Stimulated activated CD4-positive, alpha-beta T cell treated with anti-CD3 and anti-CD28 coated beads, Interleukin-12 subunit alpha, Interleukin-12 subunit beta, amount 100 ng/mL, for 4 hours (primary cell): ENCODE measurements at places on chromosomes 1 and 21.

DNA sequence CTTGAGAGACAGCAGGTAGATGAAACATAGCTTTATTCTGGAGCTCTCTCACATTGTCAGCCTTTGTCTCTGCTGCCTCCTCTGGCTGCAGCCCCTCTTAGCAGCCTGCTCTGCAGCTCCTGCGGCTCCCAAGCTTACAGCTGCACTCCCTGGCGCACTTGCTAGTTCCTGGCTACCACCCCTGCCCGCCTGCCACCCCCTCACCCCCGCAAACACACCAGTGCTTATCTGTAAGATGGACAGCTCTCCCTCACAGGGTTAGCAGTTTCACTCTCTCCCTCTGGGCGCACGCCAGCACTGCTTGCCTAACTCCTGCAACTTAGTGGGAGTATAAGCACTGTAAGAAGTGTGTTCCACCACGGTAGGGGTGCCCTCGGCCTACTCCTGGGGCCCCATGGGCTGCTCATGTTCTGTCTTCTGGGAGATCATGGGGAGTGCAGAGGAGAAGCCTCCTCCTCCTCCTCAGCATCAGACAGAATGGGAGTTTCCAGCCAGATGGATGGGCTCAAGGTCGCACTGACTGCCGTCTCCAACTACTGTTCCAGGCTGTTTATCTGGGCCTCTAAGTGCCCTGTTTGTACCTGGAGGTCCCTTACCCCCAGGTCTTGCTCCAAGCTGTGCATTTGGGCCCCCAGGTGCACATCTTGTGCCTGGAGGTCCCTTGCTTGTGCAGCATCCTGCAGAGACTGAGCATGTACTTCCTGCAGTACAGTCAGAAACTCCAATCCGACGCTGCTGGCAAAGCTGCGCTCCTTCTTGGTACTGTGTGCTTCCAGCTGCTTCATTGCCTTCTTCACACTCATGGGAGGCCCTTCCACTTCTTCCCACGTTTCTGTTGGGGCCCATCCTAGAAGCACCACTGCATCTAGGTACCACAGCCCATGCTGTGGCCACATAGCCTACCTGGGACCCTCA, 1388.1 kb downstream of the AMY1C start:
- no peak for DNase-seq

GRCh38 chr1:33127001-33127823, 46.3 kb downstream of the AZIN2 start:
- peak; percentile 97 for DNase-seq

- DNase-seq, result no peak
Measured at GRCh38 chr1:195894411-195894810, 713.8 kb downstream of the KCNT2 start.

- DNase-seq, result no peak
Measured at GRCh38 chr1:34163792-34164731, 968 bp downstream of the CSMD2 start.

DNA sequence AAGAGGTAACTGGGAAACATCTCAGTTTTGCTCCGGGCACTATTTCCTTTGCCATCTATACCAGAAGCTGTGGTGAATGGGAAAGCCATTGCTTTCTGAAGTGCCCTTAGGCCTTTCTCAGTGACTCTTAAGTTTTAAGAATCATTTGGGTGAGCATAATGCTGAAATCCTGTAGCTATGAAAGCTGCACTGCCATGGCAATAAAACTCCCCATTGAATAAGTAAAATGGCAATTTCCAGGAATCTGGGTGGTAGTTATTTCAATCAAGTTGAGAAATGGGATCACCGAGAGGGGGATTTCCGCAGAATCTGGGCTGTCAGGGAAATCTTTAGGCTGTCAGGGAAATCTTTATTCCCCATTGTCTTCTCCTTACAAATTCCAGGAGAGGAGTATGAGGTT, 26.8 kb upstream of the MACF1 start:
- no peak for DNase-seq

DNA sequence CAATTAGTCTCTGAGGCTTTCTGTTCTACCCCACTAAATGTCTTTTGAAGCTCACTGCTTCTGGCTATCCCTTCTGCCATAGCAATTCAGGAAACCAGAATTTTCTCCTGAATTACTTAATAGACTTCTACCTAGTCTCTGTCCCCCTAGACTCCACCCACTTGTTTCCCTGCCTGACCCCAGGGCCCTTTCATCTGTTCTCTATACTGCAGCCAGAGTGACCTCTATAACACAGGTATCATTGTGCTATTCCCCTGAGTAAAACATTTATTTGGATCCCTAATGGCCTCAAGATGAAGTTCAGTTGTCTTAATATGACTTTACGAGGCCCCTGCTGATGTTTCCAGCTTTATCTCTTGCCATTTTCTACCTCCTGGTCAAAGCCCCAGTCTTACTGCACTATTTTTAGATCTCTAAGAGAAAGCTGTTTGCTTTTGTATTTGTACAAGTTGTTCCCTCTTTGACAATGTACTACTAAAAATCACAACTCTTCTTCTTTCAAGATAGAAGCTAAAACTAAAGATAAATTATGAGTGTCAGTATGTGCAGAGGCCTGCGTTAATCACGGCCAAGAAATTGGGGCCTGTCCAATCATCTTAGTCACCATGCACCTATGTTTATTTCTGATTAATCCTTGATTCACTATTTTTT, 54.5 kb downstream of the ATP1B1 start:
- no peak for DNase-seq

DNA sequence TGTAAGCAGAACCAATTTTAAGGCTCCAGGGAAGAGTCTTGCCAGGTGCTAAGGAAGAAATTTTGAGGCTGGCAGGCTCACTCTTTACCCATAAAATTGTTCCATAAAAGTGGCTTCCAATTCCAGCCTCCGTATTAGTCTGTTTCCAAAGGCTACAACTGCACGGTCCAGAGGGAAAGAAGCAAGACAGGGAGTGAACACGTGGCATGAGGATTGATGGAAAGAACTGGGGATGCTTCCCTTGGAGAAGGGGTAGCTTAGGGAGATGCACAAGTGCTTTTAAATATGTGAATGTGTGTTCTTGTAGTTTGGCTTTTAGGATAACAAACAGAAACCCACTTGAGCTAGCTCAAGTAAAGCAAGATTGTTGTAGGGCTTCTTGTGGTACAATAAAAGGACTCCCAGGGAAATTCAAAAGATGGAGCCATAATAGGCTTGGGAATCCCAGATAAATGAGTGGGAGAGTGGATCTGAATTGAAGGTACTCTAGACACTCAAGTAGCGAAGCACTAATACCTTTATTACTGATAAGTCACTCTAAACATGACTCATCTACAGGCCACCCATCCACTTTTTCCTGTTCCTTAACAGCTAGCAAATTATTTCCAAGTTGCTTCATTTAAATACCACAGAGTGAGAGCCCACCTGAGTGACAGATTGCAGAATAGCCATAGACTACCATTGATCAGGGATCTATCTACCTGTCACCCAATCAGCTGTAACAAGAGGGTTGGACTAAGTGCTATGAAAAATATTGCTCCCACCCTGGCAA, 34.8 kb upstream of the NPL start:
- no peak for DNase-seq

DNA sequence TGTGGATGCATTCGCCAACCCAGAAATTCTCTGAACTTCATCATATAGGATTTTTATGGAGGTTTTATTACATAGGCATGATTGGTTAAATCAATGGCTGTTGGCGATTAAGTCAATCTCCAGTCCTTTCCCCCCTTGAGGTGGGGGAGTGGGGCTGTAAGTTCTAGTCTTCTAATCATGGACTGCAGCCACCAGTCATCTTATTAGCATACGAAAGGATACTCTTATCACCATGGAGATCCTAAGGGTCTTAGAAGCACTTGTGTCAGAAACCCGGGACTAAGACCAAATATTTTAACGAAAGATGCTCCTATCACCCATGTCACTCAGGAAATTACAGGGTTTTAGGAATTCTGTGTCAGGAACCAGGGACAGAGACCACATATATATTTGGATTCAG, 36.3 kb downstream of the SDCCAG8 start:
- DNase-seq, result no peak

- no peak for DNase-seq
Measured at GRCh38 chr1:216830424-216831210, 107.4 kb upstream of the ESRRG start.

- no peak for DNase-seq
Measured at GRCh38 chr21:46452710-46453109, 6.0 kb upstream of the DIP2A start.

DNA sequence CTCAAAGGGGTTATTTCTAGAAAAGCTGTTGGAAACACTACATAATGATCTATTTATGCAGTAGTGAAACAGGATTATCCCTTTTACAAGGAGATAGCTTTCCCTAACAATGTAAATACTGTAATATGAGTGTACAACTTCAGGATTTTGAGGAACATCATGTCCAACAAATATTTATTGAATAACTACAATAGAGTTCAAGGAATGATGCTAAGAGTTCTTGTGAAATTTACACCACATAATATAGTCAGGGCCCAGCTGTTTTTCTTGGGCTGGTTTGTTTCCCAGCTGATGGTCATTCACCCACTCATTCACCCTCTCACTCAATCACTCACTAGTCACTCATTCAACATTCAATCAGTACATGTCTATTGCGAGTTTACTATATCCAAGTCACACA, 12.3 kb upstream of the LYPLAL1 start:
- DNase-seq, result no peak

DNA sequence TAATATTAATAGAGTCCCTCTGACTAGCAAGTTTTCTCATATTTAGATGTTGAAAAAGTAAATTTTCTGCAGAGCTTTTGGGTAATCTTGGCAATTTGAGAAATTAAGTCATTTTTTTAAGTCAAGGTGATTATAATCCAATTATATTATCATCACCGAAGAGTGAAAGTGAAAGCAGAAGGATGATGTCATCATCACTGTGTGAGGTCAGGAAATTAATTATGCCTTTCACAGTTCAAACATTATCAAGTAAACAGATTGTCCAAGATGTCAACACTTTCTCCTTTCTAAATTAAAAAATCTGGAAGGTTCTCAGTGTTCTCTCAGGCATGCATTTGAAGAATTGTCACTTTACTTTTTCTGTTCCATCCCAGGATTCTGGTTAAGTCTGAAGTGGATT, 296.0 kb downstream of the TBX15 start:
- no peak for DNase-seq

GRCh38 chr1:223223091-223223995, 80.3 kb upstream of the TLR5 start:
- DNase-seq, result no peak

DNA sequence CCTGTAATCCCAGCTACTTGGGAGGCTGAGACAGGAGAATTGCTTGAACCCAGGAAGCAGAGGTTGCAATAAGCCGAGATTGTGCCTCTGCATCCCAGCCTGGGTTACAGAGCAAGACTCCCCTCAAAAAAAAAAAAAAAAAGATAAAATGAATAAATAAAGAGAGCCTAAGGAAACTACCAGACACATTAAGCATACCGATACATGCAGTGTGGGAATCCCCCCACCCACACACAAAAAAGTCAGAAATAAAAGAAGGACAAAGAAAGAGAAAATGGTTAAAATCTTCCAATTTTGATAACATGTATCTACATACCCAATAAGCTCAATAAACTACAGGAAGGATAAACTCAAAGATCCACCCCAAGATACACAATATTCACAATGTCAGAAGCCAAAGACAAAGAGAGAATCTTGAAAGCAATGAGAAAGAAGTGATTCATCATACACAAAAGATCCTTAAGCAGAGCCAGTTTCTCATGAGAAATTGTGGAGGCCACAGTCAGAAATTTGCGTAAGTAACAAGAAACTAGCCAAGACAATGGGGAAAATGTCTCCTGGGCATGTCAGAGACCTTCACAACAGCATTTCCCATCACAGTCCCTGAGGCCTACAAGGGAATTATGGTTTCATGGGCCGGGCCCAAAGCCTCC, 1197.0 kb downstream of the AMY1C start:
- DNase-seq, result no peak

- DNase-seq, result no peak
Measured at GRCh38 chr1:48230236-48230635, 7.7 kb downstream of the SLC5A9 start.

- DNase-seq, result no peak
Measured at GRCh38 chr1:224435318-224435763, 744 bp upstream of the WDR26 start.

- no peak for DNase-seq
Measured at GRCh38 chr1:184191181-184191621, 139.7 kb downstream of the TSEN15 start.

- DNase-seq, result no peak
Measured at GRCh38 chr21:44647222-44647552, 973 bp downstream of the KRTAP10-11 start.

DNA sequence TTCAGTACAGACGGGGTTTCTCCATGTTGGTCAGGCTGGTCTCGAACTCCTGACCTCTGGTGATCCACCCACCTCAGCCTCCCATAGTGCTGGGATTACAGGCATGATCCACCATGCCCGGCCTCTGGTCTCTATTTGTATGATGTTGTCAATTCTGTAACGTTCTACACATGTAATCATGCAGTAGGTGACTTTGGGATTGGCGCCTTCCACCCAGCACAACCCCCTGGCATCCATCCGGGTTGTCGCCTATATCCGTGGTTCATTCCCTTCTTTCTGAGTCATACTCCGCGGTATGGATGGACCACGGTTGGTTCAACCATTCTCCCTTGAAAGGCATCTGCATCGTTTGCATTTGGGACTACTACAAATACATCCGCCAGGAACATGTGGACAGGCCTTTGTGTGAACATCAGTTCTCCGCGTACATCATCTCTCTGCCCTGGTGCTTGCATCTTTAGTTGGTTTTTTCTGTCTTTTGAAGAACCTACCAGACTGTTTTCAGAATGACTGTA, 72.1 kb downstream of the PDE9A start:
- no peak for DNase-seq

DNA sequence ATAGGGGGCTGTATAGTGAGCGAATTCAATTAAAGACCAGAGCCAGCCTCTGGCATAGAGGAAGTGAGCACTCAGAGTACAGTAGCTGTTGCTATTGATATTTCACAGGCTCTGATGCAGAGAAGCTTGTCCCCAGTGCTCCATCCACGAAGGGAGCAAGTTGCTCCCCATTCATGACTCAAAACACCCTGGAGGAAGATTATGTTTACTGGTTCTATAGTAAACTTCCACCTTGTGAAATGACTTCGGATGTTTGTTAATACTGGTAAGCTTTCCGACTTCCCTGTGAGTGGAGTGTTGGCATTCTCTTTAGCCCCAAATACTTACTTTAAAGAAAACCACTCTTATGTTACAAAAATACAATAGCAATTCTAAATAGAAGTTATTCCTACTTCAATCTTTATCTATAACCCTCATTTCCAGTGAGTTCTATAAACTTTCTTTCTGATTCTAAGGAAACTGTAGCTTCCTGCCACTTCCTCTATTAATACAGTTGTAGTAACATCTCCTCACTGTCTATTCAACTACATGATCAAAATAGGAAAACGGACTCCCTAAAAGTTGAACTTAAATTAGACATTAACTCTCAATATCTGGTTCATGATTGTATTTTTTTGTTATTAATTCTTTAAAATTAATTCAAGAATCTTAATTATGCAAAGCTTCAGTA, 46.4 kb downstream of the ZNF281 start:
- DNase-seq, result no peak

GRCh38 chr1:175043824-175044223, 20.6 kb upstream of the MRPS14 start:
- DNase-seq, result no peak

DNA sequence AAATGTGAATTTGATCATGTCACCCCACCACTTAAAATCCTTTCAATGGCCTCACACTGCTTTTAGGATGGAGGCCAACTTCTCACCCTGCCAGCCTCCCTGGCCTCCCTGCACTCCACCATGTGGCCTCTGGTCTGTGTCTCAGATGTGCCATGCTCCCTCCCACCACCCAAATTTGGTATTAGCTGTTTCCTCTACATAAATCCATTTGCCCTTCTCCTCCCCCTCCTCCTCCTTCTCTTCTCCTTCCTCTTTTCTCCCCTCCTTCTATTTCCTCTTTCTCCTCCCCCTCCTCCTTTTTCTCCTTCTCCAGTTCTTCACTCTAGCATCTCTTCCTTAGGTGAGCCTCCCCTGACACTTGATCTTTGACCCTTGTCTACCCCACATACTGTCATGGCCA, 16.7 kb upstream of the GUCA2B start:
- DNase-seq, result no peak
